ENCODE measurements at places on chromosomes 12 and 14. TPM values are rescaled to one million over a fixed set of nuclear protein-coding genes. Genes with fewer than 3 reads are reported as not detected.

The CLEC4D gene
- total RNA-seq: not detected

The SPRYD4 gene
- total RNA-seq: 5.0 TPM

The A2M gene
- 3.5 TPM for total RNA-seq

The ABHD4 gene
- total RNA-seq: 10.2 TPM

The OASL gene
- total RNA-seq: 2.6 TPM

The PCED1B gene
- 8.5 TPM for total RNA-seq

DNA sequence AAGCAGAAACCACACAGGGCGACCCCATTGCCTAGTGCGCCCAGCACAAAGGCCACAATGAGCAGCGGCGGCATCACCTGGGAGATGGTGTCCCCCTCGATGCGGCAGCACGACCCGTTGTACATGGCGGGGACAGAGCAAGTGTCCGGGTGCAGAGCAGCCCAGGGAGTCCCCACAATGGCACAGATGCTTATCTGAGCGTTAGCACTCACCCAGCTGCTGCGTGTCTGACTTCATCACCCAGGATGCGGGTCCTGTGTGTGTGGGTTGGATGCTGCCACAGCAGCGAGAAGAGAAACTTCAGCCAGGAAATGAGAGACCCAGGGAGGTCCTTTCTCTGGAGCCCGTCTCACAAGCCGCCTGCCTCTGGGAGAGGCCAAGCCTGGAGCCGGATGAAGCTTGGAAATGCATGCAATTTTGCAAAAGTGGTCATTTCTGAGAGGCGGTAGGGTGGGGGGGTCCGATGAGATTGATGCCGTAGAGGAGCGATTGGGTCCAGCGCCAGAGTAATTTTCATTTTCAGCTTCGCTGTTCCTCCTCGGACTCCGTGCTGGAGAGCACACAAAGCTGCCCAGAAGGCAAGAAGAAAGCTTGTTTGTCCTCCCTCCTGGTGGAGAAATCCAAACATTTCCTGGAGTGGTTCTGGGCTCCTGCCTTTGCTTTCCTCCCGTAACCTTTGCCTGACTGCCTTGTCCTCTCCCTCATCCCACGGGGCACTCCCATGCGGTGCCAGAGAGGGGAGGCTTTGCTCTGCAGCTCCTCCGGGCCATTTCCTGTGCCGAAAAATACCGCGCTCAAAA lies at the start of gene HCAR1:
TSS of gene HCAR1 (minus strand) at position 630 of the 800 bp plus-strand sequence. CDS start at position 125, 505 bp downstream.
- DNase-seq: no peak

DNA sequence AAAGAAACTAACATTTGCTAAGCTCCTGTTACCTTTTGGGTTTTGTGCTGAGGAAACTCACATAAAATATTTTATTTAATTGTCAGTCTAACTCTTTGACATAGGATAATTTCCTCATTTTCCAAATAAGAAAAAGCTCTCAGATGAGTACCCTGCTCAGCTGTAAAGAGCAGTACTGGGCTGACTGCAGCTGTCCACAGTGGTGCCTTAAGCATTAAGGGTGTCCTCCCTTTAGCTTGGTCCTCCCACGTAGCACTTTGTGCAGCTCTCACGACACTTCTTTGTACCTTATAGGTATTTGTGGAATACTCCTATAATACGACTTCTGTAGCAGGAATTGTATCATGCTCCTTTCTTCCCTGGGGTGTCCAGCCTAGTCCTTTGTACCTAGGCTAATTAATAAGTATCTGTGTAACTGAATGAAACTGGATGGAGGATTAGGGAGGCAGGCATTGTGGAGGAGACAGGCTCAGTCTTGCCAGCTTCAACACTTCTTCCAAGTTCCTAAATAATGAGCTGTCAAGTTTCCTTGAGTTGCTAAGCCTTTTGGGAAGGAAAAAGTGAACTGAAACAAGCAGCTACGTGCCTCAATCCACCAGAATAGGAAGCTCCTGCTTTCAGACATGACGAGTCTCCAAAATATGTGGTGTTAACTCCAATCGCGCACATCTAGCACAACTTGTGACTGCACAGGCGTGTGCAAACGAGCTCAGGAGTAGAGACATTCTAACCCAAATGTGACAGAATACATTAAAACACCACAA lies 123.0 kb downstream of the SLC38A4 start:
- DNase-seq: no peak

DNA sequence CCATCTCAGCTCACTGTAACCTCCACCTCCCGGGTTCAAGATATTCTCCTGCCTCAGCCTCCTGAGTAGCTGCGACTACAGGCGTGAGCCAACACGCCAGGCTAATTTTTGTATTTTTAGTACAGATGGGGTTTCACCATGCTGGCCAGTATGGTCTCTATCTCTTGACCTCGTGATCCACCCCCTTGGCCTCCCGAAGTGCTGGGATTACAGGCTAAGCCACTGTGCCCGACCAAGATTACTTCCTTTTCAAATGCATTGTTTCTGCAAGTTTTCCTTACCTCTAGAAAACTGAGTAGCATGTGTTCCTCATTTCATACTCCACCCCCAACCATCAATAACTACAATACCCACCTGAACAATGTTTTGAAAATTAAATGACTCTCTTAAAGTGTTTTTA lies 13.1 kb downstream of the ARF6 start:
- no peak for DNase-seq

DNA sequence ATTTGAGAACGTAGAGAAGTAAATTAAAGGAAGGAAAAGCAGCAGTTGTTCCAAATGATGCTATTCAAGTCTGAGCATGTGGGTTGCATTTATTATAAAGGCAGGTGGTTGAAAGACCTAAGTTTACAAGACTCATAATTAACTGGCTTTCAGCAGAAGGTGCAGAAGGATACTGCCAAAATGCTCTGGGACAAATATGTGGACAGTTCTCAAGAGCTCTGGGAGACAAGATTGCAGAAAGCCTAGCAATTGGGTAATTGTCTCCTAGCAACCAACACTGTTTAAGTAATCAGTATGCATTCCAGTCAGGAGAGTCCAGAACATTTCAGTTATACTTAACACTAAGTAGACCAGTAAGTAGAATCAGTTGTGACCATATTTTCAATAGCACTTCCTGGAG lies 131.5 kb downstream of the GPR135 start:
- no peak for DNase-seq

- DNase-seq: no peak
These were observed 41.5 kb downstream of the BEST3 start for GRCh38 chr12:69657376-69658137.

- no peak for DNase-seq
These were observed at the start of gene PRICKLE1 for GRCh38 chr12:42589465-42590329. PRICKLE1 (minus strand) TSS chr12:42589746; CDS start chr12:42472516, 117,230 bp downstream.

DNA sequence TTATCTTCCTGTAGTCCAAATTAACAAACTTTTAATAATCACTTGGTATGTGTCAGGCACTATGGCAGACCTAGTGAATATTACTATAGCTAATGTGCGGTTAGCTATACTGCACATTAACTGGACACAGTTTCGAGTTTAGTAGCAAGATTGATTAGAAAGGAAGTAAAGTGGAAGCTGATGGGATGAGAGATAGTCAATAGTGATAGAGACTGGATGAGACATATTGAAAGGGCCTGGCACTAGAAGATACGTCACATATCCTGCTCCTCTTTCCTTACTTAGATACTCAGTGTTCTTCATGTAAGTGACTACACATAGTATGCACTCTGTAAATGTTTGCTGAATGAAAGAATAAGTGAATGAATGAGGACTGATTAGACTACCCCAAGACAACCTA lies 5.5 kb downstream of the TBK1 start:
- DNase-seq: no peak

GRCh38 chr12:66984962-66985361 lies 284.2 kb upstream of the CAND1 start:
- DNase-seq: no peak

DNA sequence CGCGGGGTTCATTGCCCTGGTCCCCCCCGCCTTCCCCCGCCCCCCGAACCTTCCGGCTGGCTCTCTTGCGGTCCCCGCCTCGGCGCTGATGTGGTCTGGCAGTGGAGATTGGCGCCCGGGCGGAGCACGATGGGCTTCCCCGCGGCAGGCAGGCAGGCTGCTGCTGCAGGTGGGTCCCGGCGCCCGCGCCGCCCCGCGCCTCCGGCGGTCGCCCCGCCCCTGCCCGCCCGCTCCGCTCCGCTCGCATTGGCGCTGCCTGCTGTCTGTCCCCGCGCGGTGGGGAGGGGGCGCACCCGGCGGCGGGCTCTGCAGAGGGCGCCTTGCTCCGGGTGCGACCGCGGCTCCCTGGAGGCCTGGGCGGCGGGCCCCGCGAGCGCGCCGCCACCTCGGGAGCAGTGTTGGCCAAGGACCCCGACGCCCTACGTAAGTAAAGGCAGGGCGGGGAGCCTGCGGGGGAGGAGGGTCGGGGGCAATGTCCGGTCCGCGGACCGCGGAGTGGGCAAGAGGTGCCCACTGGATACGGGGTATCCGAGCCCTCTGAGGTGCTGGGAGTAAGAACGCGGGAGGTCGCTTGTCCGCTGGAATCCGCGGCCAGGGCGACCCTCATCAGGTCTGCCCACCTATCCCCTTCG lies at the start of gene AKAP5:
TSS of gene AKAP5 (plus strand) at position 309 of the 632 bp plus-strand sequence. CDS start 2,896 bp downstream, outside the sequence.
- DNase-seq: no peak
